Esophagus mucosa (tissue), 1 donor: ENCODE measurements at places on chromosomes 2 and 18. TPM values are rescaled to one million over a fixed set of nuclear protein-coding genes. Genes with fewer than 3 reads are reported as not detected.

- no peak for ATAC-seq
Observed at GRCh38 chr2:156947261-156947660, 310.2 kb upstream of the GALNT5 start.

GRCh38 chr18:54734059-54734458, 94.2 kb upstream of the RAB27B start:
- ATAC-seq, result peak; percentile 92

DNA sequence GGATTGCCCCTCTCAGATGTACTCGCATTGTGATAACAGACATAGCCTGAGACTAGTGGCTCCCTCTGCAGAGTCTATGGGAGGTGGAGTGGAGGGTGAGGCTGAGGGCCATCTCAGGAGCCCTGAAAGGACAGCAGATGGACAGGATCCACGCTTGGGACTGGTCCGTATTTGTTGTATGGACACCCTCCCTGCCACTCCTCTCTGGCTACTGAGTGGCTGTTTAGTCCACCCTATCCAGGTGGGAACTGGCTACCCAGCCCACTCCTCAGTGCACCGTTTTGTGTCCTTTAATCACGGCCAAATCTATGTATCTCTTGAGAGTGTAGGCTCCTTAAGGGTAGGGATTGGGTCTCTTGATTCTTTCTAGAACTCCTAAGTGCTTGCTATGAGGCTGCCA, 4.5 kb upstream of the GLI2 start:
- no peak for ATAC-seq

DNA sequence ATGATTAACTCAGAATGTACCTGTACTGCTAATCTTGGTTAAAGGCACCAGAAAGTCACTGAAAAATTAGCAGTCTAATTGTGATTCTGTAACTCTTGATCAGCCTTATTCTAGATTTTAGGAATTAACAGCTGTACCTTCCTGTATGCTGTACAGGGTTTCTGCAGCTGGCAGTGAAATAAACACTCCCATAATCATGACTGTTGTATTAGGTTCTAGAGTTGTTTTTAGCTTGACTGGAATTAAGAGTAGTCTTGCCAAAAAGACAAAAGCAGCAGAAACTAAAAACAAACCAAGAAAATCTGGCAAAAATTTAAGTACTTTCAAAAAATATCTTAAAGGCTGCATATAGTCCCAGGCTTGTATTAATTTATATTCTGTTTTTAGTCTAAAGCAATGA, 103.5 kb downstream of the SOS1 start:
- ATAC-seq, result no peak

DNA sequence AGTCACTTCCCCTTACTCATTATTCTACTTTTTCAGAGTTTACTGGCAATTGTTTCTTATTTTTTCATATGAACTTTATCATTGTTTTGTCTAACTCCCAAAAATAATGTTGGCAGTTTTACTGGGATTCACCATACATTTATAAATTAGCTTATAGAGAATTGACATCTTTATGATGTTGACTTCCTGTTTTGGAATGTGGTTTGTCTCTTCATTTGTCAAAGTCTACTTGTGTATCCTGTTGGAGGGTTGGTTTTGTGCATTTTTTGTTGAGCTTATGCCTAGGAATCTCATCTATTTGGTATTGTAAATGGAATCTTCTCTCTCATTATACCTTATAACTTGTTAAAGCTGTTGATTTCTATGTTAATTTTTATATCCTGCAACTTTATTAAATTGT, 16.4 kb downstream of the EPC2 start:
- no peak for ATAC-seq

GRCh38 chr2:69577467-69578197, 65.9 kb downstream of the AAK1 start:
- no peak for ATAC-seq

GRCh38 chr2:56474412-56475158, 290.8 kb downstream of the CCDC85A start:
- ATAC-seq, result no peak

DNA sequence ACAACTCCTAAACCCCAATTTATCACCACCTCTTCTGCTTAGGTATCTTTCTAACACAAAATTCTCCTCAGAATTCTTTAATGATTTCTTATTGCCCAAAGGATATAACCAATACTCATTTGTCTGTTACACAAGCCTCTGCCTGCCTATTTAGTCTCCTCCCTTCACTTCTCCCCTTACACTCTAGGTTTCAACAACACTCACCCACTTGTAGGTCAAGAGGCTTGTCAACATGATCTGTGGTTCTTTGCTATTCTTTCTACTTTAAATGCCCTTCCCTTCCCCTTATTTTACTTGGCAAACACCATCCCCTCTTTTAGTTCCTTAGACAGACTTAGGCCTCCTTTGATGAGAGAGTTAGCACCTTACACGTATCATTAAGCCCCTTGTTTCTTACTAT, 69.0 kb upstream of the C2orf15 start:
- no peak for ATAC-seq

- ATAC-seq, result peak; percentile 56
Observed at GRCh38 chr2:233857511-233858141, 3.3 kb upstream of the HJURP start.

GRCh38 chr2:231343006-231343710, 52.4 kb upstream of the B3GNT7 start:
- no peak for ATAC-seq

- no peak for ATAC-seq
Observed at GRCh38 chr18:76410033-76410432, 85.0 kb downstream of the ZNF516 start.

DNA sequence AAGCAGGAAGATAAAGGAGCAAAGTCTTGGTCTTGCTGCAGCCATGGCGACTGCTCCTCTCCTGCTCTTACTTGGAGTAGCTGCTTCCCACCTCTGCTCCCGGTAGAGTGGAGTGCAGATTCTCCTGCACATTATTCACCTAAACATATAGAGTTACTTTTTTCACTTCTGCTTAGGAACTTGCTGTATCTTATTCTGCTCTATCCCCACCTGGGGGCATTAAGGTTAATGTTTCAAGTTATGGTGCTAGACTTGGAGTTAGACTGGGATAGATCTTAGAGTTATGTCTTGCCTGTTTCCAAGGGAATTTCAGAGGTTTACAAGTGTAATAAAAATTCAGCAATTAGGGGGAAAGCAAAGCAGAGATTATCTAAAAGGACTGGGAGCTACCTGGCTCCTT, 144.2 kb downstream of the SETBP1 start:
- no peak for ATAC-seq

HSPE1 gene
- total RNA-seq, result 63.5 TPM

COL4A4 gene
- 0.24 TPM for total RNA-seq

ACP1 gene
- total RNA-seq, result 61.2 TPM

FAM124B gene
- 0.36 TPM for total RNA-seq

MORN2 gene
- 11.2 TPM for total RNA-seq

SNX17 gene
- 62.1 TPM for total RNA-seq

ANKRD29 gene
- total RNA-seq, result 11.2 TPM

ITSN2 gene
- total RNA-seq, result 66.5 TPM

MROH2A gene
- total RNA-seq, result 0.52 TPM

ZNF519 gene
- total RNA-seq, result 6.7 TPM

ATP6V1B1 gene
- 2.4 TPM for total RNA-seq

C2orf66 gene
- total RNA-seq, result not detected
